ENCODE measurements at places on chromosomes 1 and 21. TPM values are rescaled to one million over a fixed set of nuclear protein-coding genes. Genes with fewer than 3 reads are reported as not detected.

CRP gene
- total RNA-seq, result 0.26 TPM

KCNJ15 gene
- 80.1 TPM for total RNA-seq

CD160 gene
- 0.93 TPM for total RNA-seq

LRIG2 gene
- total RNA-seq, result 10.9 TPM

TMEM82 gene
- not detected for total RNA-seq

CSF3R gene
- total RNA-seq, result 202 TPM

DNA sequence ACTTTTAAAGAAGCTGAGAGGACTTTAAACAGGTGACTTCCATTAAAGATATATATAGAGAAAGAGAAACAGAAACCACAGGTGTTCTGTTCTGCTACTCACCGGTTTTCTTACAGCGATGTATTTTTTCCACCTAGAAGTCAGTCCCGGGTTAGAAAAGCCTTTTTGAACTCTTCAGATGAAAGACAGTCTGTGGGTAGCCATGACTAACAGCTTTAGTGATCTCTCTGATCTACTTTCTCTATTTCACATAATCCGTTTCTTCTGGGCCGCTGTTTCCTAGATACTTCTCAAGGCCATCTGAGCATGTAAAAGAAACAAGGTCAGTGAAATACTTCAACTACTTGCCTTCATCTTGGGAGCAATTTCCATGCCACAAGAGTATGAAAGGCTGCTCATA lies 25.1 kb downstream of the WDR64 start:
- H3K27me3 ChIP-seq, result no peaks in the 10 kb centered on the region
- no peaks in the 10 kb centered on the region for H3K36me3 ChIP-seq
- H3K27ac ChIP-seq, result no peak overlapping the region
- H3K4me1 ChIP-seq, result no peaks in the 10 kb centered on the region
- no peak for DNase-seq
- no peak overlapping the region for H3K4me3 ChIP-seq

DNA sequence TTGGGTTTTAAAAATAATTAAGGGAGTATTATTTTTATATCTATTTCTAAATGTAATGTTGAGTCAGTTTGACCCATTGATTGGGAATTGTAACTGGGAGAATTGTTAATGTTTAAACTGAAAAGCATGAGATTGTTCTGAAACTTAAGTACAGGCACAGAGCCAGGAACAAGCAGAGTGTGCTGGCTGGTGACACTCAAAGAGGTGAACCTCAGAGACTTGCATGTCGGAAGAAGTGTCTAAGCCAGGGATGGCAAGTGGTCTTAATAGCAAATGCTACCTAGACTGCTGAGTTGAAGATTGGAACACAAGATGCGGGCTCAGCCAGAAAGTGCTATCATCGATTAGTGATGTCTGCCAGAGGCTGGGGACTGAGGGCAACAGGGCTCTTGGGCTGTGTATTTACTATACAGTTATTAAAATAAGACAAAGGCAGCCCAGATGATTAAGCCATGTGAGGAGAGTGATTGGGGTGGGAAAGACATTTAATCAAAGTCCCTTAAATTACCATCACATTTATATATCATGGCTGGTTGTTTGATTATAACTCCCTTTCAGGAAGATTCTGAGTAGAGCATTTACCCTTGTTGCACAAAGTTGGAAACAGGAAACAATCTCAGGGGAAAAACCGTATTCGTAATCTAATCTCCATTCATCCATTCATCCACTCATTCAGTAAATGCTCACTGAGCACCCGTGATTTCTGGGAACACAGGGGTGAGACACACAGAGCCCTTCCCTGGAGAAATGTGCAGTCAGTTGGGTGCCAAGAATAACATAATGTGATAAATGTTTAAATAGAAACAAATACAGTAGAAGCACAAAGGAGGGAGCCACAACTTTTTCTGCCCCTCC lies 42.8 kb downstream of the C8A start:
- no peak for DNase-seq
- no peaks in the 10 kb centered on the region for H3K4me1 ChIP-seq
- no peak overlapping the region for H3K27ac ChIP-seq

DNA sequence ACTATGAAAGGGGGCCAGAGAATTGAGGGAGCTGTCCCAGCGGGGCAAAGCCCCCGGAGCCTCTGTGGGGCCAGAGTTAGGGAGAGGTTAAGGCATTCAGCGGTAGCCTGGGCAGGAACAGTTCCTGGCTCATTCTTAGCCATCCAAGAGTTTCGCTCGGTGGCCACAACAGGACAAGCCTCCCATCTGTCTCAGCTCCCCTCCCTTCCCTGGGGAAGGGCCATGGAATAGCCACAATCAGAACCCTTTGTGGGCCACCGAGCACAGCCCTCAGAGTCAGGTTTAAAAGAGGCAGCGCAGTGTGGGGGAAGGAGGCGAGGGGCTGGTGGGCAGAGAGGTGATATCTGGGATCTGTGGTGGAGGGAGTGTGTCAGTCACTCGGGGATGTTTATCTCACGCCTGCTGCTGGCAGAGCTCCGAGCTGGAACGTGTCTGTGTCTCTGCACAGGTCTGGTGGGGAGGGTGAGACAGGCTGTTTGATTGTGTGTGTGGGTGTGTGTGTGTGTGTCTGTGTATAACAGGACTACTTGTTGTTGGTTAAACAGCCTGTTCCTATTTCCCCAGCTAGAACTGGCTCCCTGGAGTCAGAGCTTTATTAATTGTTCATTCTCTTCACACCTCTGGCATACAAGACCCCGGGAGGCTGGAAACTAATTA lies 49.6 kb upstream of the GOLT1A start:
- H3K36me3 ChIP-seq, result no peaks in the 10 kb centered on the region
- DNase-seq, result no peak
- H3K4me1 ChIP-seq, result no peaks in the 10 kb centered on the region
- H3K27me3 ChIP-seq, result no peaks in the 10 kb centered on the region
- no peak overlapping the region for H3K27ac ChIP-seq
- no peak overlapping the region for H3K4me3 ChIP-seq

DNA sequence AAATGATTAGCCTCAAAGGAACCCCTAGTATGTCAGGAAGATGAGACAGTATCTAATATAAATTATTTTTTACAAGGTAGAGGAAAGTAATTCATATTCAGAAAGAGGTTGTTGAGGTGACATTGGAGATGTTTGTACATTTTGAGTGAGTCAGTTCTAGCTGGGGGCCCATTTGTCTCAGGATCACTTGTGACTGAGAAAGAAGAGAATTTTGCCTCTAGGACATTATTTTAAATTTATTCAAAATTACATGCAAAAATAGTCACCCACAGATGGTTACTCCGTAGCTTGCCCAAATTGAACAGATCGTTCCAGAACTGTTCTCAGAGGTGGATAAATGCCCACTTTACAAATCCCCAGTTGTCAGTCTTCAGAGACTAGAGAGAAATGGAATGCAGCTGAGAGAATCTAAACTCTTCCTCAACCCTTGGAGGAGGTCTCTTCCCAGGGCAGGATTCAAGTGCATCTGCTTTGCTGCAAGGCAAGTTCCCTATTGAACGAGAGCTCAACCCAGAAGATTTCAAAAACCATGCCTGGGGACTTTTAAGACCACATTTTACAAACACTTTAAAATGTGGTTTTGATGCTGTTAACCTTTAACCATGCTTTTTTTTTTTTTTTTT lies 987.8 kb upstream of the ADAMTS5 start:
- no peaks in the 10 kb centered on the region for H3K27me3 ChIP-seq
- H3K27ac ChIP-seq, result no peak overlapping the region
- no peaks in the 10 kb centered on the region for H3K36me3 ChIP-seq
- no peaks in the 10 kb centered on the region for H3K4me1 ChIP-seq

GRCh38 chr1:99758073-99758511 lies 8.3 kb downstream of the FRRS1 start:
- no peaks in the 10 kb centered on the region for H3K36me3 ChIP-seq
- peaks cover 6% of the 10 kb centered on the region for H3K4me1 ChIP-seq
- no peak for DNase-seq
- H3K27ac ChIP-seq, result no peak overlapping the region
- no peaks in the 10 kb centered on the region for H3K27me3 ChIP-seq
- H3K4me3 ChIP-seq, result no peak overlapping the region

- no peak overlapping the region for H3K4me3 ChIP-seq
- H3K4me1 ChIP-seq, result no peaks in the 10 kb centered on the region
- H3K36me3 ChIP-seq, result no peaks in the 10 kb centered on the region
- no peaks in the 10 kb centered on the region for H3K27me3 ChIP-seq
- no peak for DNase-seq
- no peak overlapping the region for H3K27ac ChIP-seq
Measured at GRCh38 chr1:36642802-36643201, 160.1 kb upstream of the CSF3R start.

- peaks cover 3% of the 10 kb centered on the region for H3K27me3 ChIP-seq
- H3K36me3 ChIP-seq, result no peaks in the 10 kb centered on the region
- no peak overlapping the region for H3K4me3 ChIP-seq
Measured at GRCh38 chr1:63198871-63199394, 123.4 kb upstream of the FOXD3 start.

GRCh38 chr1:153550827-153551500 lies 1.9 kb upstream of the S100A3 start:
- peak; percentile 54 for DNase-seq
- H3K27ac ChIP-seq, result no peak overlapping the region
- no peaks in the 10 kb centered on the region for H3K27me3 ChIP-seq
- H3K36me3 ChIP-seq, result no peaks in the 10 kb centered on the region

GRCh38 chr1:17405898-17406759 lies 33.3 kb downstream of the RCC2 start:
- DNase-seq, result peak; percentile 79
- peaks cover 35% of the 10 kb centered on the region for H3K36me3 ChIP-seq
- H3K27me3 ChIP-seq, result no peaks in the 10 kb centered on the region
- H3K4me1 ChIP-seq, result no peaks in the 10 kb centered on the region
- no peak overlapping the region for H3K27ac ChIP-seq

DNA sequence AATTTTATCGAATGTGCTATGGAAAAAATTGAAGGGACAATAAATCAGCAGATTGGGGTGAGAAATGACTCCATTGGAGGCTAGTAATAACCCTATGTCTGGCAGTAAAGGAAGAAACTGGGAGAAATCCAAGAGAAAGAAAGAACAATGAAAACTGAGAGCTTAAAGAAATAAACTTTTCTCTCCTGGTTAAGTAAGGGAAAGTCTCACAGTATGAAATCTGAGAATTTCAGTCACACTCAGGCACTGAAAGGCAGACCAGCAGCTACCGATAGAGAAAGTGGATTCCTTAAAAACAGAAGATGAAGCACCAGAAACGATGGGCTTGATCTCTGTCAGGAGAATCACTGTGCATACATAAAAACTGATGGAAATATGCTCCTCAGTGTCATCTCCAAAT lies 404.2 kb downstream of the PLPP3 start:
- H3K27me3 ChIP-seq, result no peaks in the 10 kb centered on the region
- no peak overlapping the region for H3K4me3 ChIP-seq
- H3K27ac ChIP-seq, result no peak overlapping the region

GRCh38 chr1:169874229-169874628 lies 19.5 kb downstream of the SCYL3 start:
- DNase-seq, result no peak
- peaks cover 85% of the 10 kb centered on the region for H3K36me3 ChIP-seq
- no peak overlapping the region for H3K4me3 ChIP-seq
- H3K27ac ChIP-seq, result no peak overlapping the region

GRCh38 chr21:17900281-17900989 lies 81.3 kb upstream of the C21orf91 start:
- no peak for DNase-seq
- H3K27me3 ChIP-seq, result no peaks in the 10 kb centered on the region
- H3K4me3 ChIP-seq, result no peak overlapping the region
- no peaks in the 10 kb centered on the region for H3K4me1 ChIP-seq

DNA sequence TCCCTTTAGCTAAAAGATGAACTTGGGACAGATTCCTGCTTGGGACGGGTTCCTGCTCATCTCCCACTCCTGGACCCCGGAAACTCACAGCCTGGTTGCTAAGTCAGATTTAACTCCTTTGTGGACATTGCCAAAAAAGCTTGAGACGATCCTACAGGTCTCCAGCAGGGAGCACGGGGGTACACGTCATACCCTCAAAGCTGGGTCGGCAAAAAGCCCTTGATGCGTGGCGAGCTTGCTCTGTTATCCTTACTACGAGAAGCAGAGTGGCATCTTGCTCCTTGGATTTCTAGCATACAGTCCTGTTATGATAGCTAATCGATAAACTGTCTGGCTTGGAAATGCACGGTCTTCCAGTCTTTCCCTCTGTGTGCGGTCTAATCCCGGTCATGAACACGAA lies 60.8 kb upstream of the KRTAP19-8 start:
- no peak overlapping the region for H3K4me3 ChIP-seq
- H3K36me3 ChIP-seq, result no peaks in the 10 kb centered on the region

- H3K4me3 ChIP-seq, result no peak overlapping the region
- H3K27ac ChIP-seq, result no peak overlapping the region
- no peaks in the 10 kb centered on the region for H3K27me3 ChIP-seq
Measured at GRCh38 chr1:95023399-95024043, 49.2 kb downstream of the ALG14 start.

DNA sequence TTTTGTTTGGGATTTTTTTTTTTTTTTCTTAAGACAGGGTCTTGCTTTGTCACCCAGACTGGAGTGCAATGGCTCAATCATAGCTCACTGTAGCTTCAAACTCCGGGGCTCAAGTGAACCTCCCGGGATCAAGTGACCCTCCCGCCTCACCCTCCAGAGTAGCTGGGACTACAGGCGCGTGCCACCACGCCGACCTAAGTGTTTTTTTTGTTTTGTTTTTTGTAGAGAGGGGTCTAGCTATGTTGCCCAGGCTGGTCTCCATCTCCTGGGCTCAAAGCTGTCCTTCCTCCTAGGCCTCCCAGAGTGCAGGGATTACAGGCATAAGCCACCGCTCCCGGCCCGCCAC lies 776 bp downstream of the HLCS start:
- peak overlapping the region; percentile 82 for H3K4me3 ChIP-seq
- peak overlapping the region; percentile 82 for H3K27ac ChIP-seq

- H3K4me1 ChIP-seq, result peaks cover 4% of the 10 kb centered on the region
- H3K36me3 ChIP-seq, result no peaks in the 10 kb centered on the region
- H3K27me3 ChIP-seq, result no peaks in the 10 kb centered on the region
Measured at GRCh38 chr21:33238565-33239255, 9.0 kb downstream of the IFNAR2 start.

DNA sequence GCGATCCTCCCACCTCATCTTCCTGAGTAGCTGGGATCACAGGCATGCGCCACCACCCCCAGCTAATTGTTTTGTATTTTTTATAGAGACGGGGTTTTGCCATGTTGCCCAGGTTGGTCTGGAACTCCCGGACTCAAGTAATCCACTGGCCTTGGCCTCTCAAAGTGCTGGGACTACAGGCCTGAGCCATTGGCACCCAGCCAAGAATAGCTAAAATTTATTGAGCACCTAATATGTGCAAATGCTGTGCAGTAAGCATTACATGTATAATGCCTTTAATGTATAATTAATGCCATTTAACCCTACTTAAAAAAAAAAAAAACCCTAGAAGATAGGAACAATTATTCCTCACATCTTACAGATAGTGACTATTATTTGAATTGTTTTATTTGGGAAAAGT lies 42.9 kb downstream of the ZNF691 start:
- no peaks in the 10 kb centered on the region for H3K4me1 ChIP-seq
- no peaks in the 10 kb centered on the region for H3K36me3 ChIP-seq
- no peaks in the 10 kb centered on the region for H3K27me3 ChIP-seq
- no peak for DNase-seq

DNA sequence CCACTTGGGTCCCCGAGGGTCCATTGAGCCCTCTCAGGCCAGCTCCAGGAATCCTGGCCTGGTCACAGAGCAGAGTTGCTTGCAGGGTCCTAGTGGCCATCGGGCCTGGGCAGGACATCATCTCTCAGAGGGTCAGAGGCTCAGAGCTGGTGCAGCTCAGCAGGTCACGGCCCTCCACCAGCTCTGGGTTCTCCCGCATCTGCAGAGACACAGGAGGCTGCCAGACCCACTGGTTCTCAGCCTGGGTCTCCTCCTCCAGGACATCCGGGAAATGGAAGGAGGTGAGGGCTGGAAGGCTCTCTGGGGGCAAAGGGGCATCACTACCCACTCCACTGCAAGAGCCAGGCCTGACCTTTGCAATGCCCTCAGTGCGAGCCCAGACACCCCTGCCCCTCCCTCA lies 6.5 kb downstream of the TMEM54 start:
- DNase-seq, result peak; percentile 57
- no peaks in the 10 kb centered on the region for H3K36me3 ChIP-seq
- no peak overlapping the region for H3K27ac ChIP-seq
- H3K4me3 ChIP-seq, result no peak overlapping the region

All from upper lobe of right lung (tissue), 1 donor.